Progenitor cell of endocrine pancreas (in vitro differentiated cells): ENCODE measurements at places on chromosomes 2 and 18. TPM values are rescaled to one million over a fixed set of nuclear protein-coding genes. Genes with fewer than 3 reads are reported as not detected.

The CDH2 gene
- total RNA-seq = 197 and 210 TPM in 2 replicates

The TAF1B gene
- 28.6 and 30.5 TPM in 2 replicates for total RNA-seq

The BCL11A gene
- 46.2 and 47.9 TPM in 2 replicates for total RNA-seq

The RPL37A gene
- 2,606 and 2,721 TPM in 2 replicates for total RNA-seq

- no peaks in the 10 kb centered on the region for H3K4me1 ChIP-seq
- H3K4me3 ChIP-seq = no peak overlapping the region
- no peak for DNase-seq
- H3K27ac ChIP-seq = no peak overlapping the region
- no peaks in the 10 kb centered on the region for H3K36me3 ChIP-seq
- no peaks in the 10 kb centered on the region for H3K27me3 ChIP-seq
Measured at GRCh38 chr2:223075301-223076270, 23.6 kb downstream of the KCNE4 start.

DNA sequence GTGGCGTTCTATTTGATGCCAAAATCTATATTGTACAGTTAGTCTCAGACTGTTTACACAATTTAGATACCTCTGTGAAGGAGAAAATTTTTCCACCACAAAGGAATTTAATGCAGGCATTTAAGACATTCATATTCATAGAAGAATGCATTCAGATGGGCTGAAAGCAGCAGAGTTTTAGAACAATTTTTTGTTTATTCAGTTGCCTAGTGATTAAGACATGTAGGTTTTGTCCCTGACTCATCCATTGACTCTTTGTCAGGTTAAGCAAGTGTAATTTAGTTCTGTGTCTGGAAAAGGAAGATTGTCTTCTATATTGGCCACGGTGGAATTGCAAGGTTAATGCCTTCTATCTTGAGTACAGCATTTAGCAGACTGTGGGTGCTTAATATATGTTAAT lies 515.0 kb downstream of the PARD3B start:
- peaks cover 9% of the 10 kb centered on the region for H3K36me3 ChIP-seq
- H3K4me1 ChIP-seq = no peaks in the 10 kb centered on the region
- no peak overlapping the region for H3K27ac ChIP-seq
- H3K27me3 ChIP-seq = no peaks in the 10 kb centered on the region

- peaks cover 16% of the 10 kb centered on the region for H3K4me1 ChIP-seq
- H3K36me3 ChIP-seq = peaks cover 47% of the 10 kb centered on the region
- no peaks in the 10 kb centered on the region for H3K27me3 ChIP-seq
Measured at GRCh38 chr2:182941919-182942318, 75.5 kb upstream of the FRZB start.

DNA sequence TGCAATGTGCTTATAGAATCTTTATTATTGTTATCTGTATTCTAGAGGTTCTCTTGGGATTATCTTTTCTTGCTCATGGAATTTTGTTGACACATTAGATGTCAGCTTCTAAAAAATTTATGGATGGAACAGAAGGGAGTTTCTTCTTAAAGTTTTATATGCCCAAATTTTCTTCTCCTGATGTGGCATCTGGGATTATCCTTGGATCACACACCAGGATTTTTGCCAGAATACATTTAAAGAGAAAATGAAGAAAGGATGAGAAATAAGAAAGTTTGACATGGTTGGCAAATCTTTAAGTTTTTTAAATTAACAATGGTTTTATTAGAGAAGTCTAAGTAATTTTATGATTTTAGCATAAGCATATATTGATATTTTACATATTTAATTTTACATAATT lies 706.7 kb upstream of the TMEFF2 start:
- H3K4me3 ChIP-seq = no peak overlapping the region
- H3K27ac ChIP-seq = no peak overlapping the region
- DNase-seq = no peak
- H3K36me3 ChIP-seq = no peaks in the 10 kb centered on the region
- H3K4me1 ChIP-seq = peaks cover 1% of the 10 kb centered on the region
- H3K27me3 ChIP-seq = no peaks in the 10 kb centered on the region

- H3K4me1 ChIP-seq = peaks cover 5% of the 10 kb centered on the region
- DNase-seq = no peak
- H3K27me3 ChIP-seq = no peaks in the 10 kb centered on the region
- H3K36me3 ChIP-seq = peaks cover 1% of the 10 kb centered on the region
Measured at GRCh38 chr2:43707255-43708015, 31.2 kb upstream of the C1GALT1C1L start.

- no peak for DNase-seq
- peaks cover 23% of the 10 kb centered on the region for H3K4me1 ChIP-seq
- H3K27ac ChIP-seq = no peak overlapping the region
Measured at GRCh38 chr2:132477962-132478361, 61.4 kb downstream of the GPR39 start.

GRCh38 chr18:36805105-36805504 lies 23.7 kb downstream of the TPGS2 start:
- H3K4me3 ChIP-seq = no peak overlapping the region
- H3K27ac ChIP-seq = no peak overlapping the region
- H3K4me1 ChIP-seq = no peaks in the 10 kb centered on the region
- H3K36me3 ChIP-seq = peaks cover 43% of the 10 kb centered on the region
- H3K27me3 ChIP-seq = no peaks in the 10 kb centered on the region
- no peak for DNase-seq
